ENCODE measurements at places on chromosomes 3 and 15.
A peak's percentile ranks its signal among the peaks of the same experiment; 100 is the strongest.

- DNase-seq: no peak
Observed at GRCh38 chr3:174483254-174483653, 375.9 kb upstream of the NAALADL2 start.

- peak; percentile 88 for DNase-seq
Observed at GRCh38 chr3:196344663-196345062, 6.5 kb upstream of the TM4SF19 start.

- DNase-seq: no peak
Observed at GRCh38 chr3:171261487-171261886, 198.7 kb downstream of the TNIK start.

- no peak for DNase-seq
Observed at GRCh38 chr3:4721511-4721911, 228.4 kb downstream of the ITPR1 start.

GRCh38 chr15:85625856-85626255 lies 168.9 kb downstream of the KLHL25 start:
- no peak for DNase-seq

GRCh38 chr15:30953731-30954378 lies 37.6 kb downstream of the MTMR10 start:
- peak; percentile 18 for DNase-seq

- DNase-seq: no peak
Observed at GRCh38 chr3:5411786-5412185, 224.3 kb downstream of the EDEM1 start.

- DNase-seq: no peak
Observed at GRCh38 chr3:52568069-52568468, 31.7 kb downstream of the UQCC5 start.

GRCh38 chr3:30779686-30780287 lies 114.7 kb downstream of the GADL1 start:
- DNase-seq: peak; percentile 33

DNA sequence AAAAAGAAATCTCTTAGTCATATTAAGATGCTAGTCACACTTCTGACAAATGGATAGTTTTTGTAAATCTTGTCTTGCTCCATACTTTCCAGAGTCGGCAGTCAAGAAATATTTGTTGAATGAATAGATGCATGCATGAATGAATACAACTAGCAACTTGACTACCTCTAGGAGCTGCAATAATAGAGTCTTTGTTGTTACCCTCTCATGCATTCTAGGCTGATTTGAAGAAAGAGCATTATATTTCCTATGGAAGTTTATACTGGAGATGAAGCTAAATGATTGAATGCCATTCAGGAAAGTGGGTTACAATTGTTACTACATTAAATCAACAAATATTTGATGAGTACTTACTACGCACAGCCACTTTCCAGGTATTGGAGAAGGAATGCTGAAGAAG lies 18.1 kb upstream of the TRAT1 start:
- DNase-seq: no peak

DNA sequence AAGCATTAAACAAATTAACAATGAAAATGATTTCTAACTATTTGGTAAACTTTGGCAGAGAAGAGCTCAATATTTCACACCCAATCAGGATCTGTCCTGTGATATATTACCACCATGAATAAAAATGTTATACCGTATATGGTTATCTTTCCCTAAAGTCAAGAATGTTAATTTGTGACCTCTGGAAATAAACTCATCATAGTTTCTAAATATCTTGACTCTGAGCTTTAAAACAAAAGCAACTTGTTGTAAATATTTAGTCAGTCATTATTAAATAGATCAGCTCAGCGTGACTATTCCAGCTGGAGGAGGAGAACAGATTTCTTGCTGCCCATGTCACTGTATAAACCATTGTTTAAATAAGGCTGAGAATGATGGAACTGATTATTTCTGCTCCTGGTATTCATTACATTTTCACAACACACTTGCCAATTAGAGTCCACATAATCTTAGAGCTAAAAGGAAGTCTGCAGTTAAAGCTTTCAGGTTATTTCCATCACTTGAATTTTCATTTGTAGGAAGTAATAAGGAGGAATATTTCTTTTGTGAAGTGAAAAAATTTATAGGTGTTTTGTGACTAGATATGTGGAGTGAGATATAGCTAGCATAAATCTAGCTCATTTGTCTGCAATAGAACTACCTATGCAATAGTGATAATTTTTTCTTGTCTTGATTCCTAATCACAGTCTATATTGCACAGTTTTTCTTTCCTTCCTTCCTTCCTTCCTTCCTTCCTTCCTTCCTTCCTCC lies 106.5 kb upstream of the P2RY1 start:
- DNase-seq: no peak

- no peak for DNase-seq
Observed at GRCh38 chr15:75654201-75654907, 6.6 kb downstream of the SNX33 start.

GRCh38 chr3:151265866-151266265 lies 12.5 kb downstream of the P2RY14 start:
- DNase-seq: peak; percentile 77

Measured in suppressor macrophage treated with lipopolysaccharide for 4 hours (primary cell).